ENCODE measurements at places on chromosomes 3 and 15.

DNA sequence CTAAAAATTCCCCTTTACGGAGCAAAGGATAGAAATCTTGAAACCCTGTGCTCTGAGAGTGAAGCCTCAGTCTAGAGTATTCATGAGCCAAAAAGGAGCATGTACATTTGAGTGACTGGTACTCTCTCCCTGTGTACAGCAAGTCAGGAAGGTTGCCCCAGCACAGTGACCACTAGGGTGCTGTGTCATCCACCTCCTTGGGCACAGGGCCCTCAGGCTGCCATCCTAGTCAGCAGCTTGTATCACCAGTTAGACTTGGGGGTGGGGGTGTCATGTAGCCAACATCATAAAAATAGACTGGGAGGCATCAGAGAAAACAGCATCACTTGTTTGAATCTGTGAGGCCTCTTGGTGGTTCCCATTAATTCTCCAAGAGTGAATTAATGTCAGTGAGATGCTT, 12.0 kb downstream of the NME9 start:
- DNase-seq = no peak

GRCh38 chr3:171121801-171122200, 95.3 kb upstream of the SLC2A2 start:
- no peak for DNase-seq

DNA sequence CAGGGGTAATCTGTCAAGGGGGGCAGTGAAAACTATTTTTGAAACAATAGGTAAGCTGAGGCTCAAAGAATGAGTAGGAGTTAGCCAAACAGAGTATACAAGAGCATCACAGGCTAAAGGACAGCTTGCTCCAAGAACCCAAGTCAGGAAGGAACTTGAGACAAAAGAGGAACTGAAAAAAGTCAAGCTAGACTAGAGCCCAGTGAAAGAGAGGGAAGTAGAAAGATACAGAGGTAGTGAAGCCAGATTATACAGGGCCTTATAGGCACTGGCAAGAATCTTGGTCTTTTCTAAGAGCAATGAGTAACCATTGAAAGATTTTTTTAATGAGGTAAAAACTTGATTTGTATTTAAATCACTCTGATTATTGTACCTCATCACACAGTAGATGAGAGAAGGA, 69.9 kb downstream of the FILIP1L start:
- no peak for DNase-seq

GRCh38 chr3:192899540-192899982, 18.1 kb downstream of the MB21D2 start:
- no peak for DNase-seq

DNA sequence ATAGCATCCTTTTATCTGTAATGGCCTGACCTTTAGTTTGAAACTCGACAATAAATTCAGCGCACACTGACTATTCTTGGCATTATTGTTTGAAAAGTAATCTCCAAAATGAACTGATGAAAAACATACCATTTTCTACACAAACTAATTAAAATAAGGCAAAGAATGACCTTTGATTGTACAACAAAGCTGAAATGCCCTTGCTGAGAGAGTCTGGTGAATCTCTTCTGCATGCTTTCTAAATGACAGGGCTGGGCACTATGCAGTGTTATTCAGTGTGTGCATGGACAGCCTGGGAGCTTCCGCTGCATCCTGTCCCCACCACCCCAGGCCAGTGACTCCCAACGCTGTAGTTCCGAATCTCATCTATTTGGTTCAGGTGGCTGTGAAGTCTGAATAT, 530.8 kb downstream of the FOXP1 start:
- no peak for DNase-seq

- no peak for DNase-seq
These were observed 32.6 kb downstream of the STT3B start for GRCh38 chr3:31565288-31565687.

DNA sequence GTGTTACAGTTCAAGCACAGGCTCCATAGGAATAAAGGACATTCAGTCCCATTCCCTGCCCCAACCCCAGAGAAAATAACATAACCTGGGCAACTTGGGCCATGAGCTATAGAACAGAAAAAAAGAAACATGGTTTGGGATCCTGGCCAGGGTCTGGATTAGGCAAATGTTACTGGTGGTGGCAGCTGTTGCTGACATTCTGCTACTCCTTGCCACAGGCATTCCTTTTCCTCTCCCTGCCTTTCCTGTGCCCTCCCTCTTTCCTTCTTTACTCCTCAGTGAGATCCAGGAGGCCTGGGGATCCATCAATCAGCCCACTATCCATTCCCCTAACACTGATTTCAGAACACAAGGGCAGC, 129.1 kb downstream of the NTRK3 start:
- peak; percentile 92 for DNase-seq

GRCh38 chr15:71463156-71463665, 347.1 kb upstream of the NR2E3 start:
- DNase-seq = no peak

- DNase-seq = no peak
These were observed 115.1 kb downstream of the FHIT start for GRCh38 chr3:61136191-61136590.

GRCh38 chr3:4730719-4731118, 237.6 kb downstream of the ITPR1 start:
- no peak for DNase-seq

GRCh38 chr3:12440927-12441714, 43.2 kb upstream of the TSEN2 start:
- DNase-seq = peak; percentile 82

GRCh38 chr15:85649372-85649771, 145.4 kb downstream of the KLHL25 start:
- no peak for DNase-seq

- DNase-seq = peak; percentile 92
These were observed at the start of gene BCHE for GRCh38 chr3:165837058-165837525. Gene BCHE (minus strand): TSS chr3:165837423. CDS start chr3:165831033, 6,390 bp downstream.

GRCh38 chr3:81416812-81417211, 344.6 kb downstream of the GBE1 start:
- no peak for DNase-seq

- no peak for DNase-seq
These were observed 515.4 kb downstream of the DIPK2A start for GRCh38 chr3:144487011-144487410.

- DNase-seq = no peak
These were observed 33.5 kb downstream of the FAM98B start for GRCh38 chr15:38487378-38487777.

- DNase-seq = no peak
These were observed 22.1 kb downstream of the CDIN1 start for GRCh38 chr15:36601497-36601932.

DNA sequence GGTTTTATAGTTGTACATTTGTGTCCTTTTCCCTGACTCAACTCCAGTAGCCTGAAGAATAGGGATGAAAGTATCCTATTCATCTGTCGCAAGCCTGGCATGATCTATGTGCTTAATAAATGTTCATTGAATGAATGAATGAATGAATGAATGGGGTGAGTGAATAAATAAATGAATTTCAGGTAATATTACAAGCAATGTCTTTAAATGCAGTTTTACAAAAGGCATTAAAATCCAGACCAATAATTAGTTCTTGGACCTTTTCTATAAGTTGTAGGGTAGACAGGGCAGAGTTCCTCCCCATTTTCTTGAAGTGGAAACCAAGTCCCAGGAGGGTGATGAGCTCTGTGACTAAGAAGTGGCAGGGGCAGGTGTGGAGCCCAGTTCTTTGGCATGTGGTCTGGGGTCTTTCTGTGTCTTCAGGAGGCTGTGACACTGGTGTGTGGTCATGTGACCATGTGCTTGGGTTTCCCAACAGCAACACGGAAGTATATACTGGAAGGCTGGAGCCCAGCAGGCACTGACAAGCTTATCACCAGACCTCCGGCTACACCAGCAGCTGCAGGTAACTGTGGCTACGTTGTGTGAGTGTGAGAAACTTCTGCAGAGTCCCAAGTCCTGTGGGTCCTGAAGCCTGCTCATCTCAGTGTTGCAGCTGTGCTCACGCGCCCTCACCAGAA, 18.3 kb downstream of the XYLB start:
- no peak for DNase-seq

Data from tongue (tissue), 3 donors.